ENCODE measurements at places on chromosomes 1 and 21.

DNA sequence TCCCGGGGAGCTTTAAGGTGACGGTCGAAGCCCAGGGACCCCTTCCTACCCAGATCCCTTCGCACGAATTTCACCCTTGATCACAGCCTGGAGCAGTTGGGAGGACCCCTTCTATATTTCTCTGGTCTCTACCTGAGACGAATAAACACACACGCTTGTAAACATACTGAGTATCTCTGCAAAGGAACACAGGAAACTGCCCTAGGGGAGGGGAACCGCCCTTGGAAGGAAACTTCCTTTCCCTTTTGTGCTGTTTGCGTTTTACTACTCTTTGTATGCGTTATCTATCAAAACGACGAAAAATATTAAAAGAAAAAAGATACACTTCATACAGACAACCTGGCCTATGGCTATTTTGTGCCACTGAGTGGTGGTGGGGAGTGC, 750 bp downstream of the NECAP2 start:
- no peak for DNase-seq

DNA sequence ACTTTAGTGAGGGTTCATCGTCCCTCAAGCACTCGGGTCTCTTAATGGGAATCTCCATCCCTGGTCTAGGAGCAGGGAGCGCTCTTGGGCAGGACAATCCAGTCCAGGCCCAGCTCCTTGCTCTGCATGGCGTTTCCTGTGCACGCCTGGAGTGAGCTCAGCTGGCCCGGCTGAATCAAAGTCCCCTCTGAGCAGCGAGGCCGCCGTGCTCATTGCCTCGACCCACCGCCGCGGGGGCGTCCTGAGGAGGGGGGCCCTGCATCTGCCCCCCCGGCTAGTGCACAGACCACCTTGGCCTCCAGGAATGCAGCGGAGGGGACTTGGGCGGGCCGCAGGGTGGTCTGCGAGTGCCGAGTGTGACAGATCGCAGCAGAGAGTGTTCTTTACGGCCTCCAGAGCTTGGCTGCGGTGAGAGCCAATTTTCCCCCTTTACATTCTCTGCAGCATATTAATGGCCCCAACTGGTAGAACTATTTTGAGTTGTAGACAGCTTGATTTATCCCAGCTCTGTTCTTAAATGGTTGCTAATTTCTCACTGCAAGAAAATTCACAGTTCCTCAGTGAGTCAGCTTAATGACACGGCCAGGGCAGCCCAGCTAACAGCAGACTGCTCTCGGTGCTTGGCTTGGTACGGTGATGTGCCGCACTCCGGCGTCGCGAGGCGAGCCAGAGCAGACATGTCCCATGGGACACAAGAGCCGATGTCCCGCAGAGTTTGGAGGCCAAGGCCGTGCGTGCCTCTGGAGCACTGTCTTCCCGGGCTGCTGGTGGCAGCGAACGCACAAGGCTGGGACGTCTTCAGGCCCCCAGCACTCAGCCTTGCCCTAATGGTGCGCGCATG, 39.8 kb downstream of the SNAP47 start:
- DNase-seq, result no peak

DNA sequence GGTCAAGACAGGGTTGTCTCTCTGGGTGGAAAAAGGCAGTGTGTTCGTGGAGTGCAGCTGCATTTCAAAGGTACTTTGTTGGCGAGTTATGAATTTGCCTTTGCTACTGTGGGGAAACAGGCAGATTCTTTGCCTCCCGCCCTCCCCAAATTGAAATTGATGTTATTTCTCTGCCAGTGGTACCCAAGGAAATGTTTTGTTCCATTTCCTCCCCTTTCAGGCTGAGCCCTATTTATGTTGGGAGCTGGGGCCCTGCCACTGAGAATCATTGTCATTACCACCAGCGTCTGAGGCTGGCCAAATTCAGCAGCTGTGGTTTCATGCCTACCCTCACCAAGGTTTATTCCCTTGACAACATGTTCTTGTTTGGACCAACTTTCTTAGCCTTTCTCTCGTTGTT, 48.5 kb upstream of the OLIG2 start:
- no peak for DNase-seq

DNA sequence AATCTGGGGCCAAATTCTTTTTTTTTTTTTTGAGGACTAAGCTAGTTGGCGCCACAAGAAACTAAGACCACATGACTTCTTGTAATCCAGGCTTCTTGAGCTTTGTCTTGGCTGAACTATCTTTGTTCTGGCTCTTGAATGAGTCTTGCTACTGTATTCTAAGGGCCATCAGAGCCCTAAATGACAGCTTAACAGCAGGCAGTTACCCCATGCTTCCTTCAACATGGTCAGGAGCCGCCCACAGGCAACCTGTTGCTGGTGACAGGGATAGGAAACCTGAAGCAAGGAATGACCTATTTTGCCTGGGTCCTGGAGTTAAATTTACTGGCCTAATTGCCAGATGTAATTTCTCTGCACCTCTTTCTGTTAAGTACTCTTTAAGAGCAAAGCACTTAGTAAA, 188.2 kb upstream of the PLXNA2 start:
- DNase-seq, result no peak

GRCh38 chr1:7672864-7673263, 98.2 kb upstream of the VAMP3 start:
- no peak for DNase-seq

DNA sequence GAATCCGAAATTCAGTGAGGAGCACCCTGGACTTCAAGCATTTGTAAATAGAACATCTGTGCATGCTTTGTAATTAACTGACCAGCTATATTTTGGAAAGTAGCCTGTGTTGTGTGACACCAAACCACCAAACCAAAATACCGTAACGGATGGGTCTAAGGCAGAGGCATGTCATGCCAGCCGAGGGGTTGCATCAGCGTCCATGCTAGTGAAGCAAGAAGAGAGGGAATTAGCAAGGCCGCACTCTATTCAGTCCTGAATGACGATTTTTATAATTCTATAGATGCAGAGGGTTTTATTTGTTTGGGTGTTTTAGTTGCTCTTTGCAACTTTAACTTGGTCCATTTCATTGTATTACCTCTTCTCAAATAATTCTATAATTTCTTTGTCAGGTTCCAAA, 116.8 kb upstream of the SMYD2 start:
- DNase-seq, result no peak

- no peak for DNase-seq
These were observed 17.0 kb upstream of the KCNQ4 start for GRCh38 chr1:40766560-40766959.

All from AML-193 (cell line).